ENCODE measurements at places on chromosomes 2 and 18. TPM values are rescaled to one million over a fixed set of nuclear protein-coding genes. Genes with fewer than 3 reads are reported as not detected.

Gene SEMA4F
- total RNA-seq: 0.42 TPM

Gene ANKRD30BL
- not detected for total RNA-seq

Gene GALNT3
- total RNA-seq: 28.4 TPM

Gene FAM117B
- total RNA-seq: 15.6 TPM

Gene FBXO41
- total RNA-seq: 1.1 TPM

Gene MEP1B
- not detected for total RNA-seq

Gene PGAP1
- 10.0 TPM for total RNA-seq

DNA sequence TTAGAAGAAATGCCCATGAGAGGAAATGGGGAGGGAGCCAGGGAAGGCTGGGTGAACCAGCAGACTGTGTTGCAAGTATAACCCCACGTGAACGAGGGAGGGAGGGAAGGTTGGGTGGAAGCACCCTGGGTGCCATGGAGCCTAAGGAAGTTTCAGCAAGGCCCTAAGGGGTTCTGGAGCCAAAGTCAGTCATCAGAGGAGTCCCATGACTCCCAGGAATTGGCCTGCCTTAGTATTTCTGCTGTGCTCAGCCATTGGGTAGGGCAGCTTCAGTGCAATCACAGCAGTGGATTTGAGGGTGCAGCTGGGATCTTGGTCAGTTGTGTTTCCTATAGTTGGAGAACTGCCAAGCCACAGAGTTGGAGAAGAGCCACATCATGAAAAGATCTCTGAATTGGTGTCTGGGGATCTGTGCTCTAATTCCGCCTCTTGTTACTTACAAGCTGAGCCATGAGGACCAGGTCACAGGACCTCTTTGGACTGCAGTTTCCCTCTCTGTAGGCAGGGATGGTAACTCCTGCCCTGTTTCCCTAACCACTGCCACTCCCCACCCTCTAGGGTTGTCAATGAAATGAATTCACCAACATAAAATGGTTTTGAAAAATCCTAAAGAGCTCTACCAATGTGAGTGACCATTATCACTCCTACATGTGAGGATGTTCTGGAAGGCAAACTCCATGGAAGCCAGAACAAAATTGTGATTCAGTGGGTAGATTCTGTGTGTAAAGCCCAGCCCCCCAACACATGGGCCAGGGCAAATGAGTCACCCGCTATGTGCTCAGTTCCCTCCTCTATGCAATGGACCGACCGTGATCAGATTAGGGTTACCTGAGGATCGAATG, 108.9 kb downstream of the CLIP4 start:
- DNase-seq: no peak
- no peaks in the 10 kb centered on the region for H3K4me1 ChIP-seq
- H3K4me3 ChIP-seq: no peak overlapping the region
- no peaks in the 10 kb centered on the region for H3K36me3 ChIP-seq
- H3K27me3 ChIP-seq: no peaks in the 10 kb centered on the region
- H3K27ac ChIP-seq: no peak overlapping the region

DNA sequence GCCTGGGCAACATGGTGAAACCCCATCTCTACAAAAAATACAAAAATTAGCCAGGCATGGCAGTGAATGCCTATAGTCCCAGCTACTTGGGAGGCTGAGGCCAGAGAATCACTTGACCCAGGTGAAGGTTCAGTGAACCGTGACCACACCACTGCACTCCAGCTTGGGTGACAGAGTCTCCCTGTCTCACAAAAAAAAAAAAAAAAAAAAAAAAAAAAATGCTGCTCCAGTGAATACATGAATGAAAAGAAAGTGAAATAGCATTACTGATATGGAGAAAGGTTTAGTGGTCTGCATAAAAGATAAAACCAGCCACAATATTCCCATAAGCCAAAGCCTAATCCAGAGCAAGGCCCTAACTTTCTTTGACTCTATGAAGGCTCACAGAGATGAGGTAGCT, 44.5 kb downstream of the METTL8 start:
- no peak overlapping the region for H3K27ac ChIP-seq
- no peak overlapping the region for H3K4me3 ChIP-seq
- H3K27me3 ChIP-seq: no peaks in the 10 kb centered on the region
- no peak for DNase-seq
- H3K4me1 ChIP-seq: no peaks in the 10 kb centered on the region

GRCh38 chr2:234730066-234730640, 221.7 kb upstream of the SH3BP4 start:
- H3K27ac ChIP-seq: no peak overlapping the region
- no peaks in the 10 kb centered on the region for H3K4me1 ChIP-seq
- no peaks in the 10 kb centered on the region for H3K27me3 ChIP-seq
- H3K36me3 ChIP-seq: no peaks in the 10 kb centered on the region
- no peak for DNase-seq

DNA sequence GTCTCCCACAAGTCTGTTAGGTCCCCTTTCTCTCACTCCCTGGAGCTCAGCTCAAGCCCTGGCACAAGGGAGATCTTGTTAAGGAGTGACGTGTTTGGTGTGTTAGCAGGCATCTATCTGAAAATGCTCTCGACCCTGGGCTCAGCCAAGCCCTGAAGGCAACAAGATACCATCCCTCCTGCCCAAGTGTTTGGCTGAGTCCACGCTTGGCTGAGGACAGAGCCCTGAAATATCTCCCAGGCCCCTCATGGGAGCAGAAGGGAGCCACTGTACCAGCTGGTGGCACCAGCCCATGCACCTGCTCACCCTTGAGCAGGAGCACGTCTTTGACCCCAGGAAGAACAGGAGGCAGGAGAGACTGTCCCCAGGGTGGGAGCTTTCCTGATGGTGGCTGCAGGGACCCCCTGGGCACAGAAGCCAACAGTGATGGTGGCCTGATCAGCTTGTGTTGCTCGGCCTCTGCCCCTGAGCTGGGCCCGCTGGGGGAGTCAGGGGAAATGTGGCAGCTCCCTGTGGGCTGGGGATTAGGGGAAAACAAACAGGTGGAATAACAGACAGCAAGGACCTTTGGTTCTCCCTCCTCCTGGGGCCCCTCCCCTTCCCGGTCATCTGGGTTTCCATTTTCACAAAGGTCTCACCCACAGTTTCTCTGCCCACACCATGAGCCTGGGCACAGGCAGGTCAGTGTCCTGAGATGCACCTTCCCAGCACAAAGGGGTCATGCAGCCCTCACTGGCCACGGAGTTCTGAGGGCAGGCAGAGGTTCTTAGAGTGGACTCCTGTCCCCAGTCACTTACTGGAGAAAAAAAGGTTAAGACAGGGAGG, 91.6 kb downstream of the RHOB start:
- no peak overlapping the region for H3K4me3 ChIP-seq
- DNase-seq: no peak
- no peaks in the 10 kb centered on the region for H3K36me3 ChIP-seq
- no peaks in the 10 kb centered on the region for H3K27me3 ChIP-seq
- peaks cover 83% of the 10 kb centered on the region for H3K4me1 ChIP-seq
- H3K27ac ChIP-seq: no peak overlapping the region

DNA sequence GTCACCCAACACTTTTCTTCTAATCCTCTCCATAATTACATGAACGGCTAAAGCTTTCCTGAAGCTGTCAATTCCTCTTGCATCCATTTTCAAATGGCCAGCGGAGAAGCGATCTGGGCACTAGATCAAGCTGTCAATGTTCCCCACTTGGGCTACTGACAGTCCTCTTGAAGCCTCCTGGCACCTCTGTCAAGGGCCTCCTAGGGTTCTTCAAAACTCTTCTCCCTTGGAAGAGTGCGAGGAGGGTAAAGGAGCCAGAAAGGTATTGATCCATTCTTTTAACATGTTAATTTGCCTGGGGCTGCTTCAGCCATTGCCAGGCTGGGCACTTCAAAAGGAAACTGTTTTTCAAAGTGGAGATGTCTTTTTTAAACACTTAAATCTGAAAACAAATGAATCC, 19.8 kb downstream of the EPHA4 start:
- H3K27me3 ChIP-seq: no peaks in the 10 kb centered on the region
- H3K4me1 ChIP-seq: no peaks in the 10 kb centered on the region
- no peak overlapping the region for H3K27ac ChIP-seq
- DNase-seq: no peak
- no peak overlapping the region for H3K4me3 ChIP-seq
- H3K36me3 ChIP-seq: no peaks in the 10 kb centered on the region

- H3K4me1 ChIP-seq: no peaks in the 10 kb centered on the region
- no peak overlapping the region for H3K4me3 ChIP-seq
- no peaks in the 10 kb centered on the region for H3K27me3 ChIP-seq
- H3K36me3 ChIP-seq: peaks cover 95% of the 10 kb centered on the region
Measured at GRCh38 chr2:241070811-241071676, 31.0 kb downstream of the MTERF4 start.

DNA sequence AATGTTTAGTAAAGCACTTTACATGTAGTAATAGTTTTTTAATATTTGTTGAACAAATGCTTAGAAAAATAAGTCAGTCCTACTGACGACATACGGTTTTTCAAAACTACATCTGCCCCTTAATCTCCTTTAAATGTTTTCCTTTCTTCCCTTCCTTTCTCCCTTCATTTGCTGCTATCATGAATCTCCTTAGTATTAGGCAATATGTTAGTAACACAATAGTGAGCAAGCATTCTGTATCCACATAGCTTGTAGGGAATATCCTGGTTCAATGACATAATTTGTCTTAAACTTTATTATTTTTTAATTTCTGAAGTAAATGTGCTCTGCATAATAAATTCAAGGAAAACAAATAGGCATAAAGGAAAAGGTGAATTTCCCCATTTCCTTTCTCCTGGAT, 79.1 kb downstream of the ACSL3 start:
- no peaks in the 10 kb centered on the region for H3K36me3 ChIP-seq
- no peak overlapping the region for H3K4me3 ChIP-seq
- H3K27ac ChIP-seq: no peak overlapping the region
- DNase-seq: no peak

DNA sequence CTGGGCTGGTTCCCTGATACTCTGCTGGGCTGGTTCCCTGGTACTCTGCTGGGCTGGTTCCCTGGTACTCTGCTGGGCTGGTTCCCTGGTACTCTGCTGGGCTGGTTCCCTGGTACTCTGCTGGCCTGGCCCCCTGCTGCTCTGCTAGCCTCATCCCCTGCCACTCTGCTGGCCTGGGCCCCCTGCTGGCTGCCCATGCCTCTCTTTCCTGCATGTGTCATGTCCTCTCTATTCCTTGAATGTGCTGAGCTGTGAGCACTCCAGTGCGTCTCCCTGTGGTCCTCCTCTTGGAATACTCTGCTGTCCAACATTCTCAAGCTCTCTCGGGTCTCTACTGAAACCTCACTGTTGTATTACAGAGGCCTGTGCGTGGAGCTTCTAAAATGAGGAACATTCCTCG, 216.3 kb downstream of the RNF144A start:
- DNase-seq: no peak
- no peaks in the 10 kb centered on the region for H3K27me3 ChIP-seq
- H3K4me3 ChIP-seq: no peak overlapping the region

- DNase-seq: no peak
- no peaks in the 10 kb centered on the region for H3K36me3 ChIP-seq
- H3K4me3 ChIP-seq: no peak overlapping the region
- H3K27me3 ChIP-seq: no peaks in the 10 kb centered on the region
- H3K4me1 ChIP-seq: no peaks in the 10 kb centered on the region
- no peak overlapping the region for H3K27ac ChIP-seq
Measured at GRCh38 chr2:137924019-137924418, 40.3 kb upstream of the HNMT start.

- no peak overlapping the region for H3K27ac ChIP-seq
- DNase-seq: no peak
- no peak overlapping the region for H3K4me3 ChIP-seq
- H3K36me3 ChIP-seq: no peaks in the 10 kb centered on the region
- H3K4me1 ChIP-seq: no peaks in the 10 kb centered on the region
Measured at GRCh38 chr2:18752022-18752493, 162.7 kb upstream of the NT5C1B start.

DNA sequence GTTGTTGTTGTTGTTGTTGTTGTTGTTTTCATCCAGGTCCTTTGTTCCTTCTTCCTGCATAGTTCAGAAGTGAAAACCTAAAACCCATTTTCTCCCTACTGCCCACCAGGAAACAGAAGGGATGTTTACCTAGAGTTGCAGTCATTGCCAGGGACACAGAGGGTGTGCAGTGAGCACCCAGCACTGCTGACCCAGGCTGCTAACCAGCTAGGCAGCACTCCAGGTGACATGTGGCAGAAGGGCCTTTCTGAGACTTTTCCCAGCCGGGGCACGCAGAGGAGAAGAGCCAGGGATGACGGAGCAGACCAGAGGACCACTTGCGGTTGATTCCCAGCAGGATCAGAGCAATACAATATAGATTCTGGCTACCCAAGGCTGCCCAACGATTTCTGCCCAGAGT, 286.3 kb downstream of the BCL11A start:
- H3K27ac ChIP-seq: no peak overlapping the region
- no peaks in the 10 kb centered on the region for H3K27me3 ChIP-seq
- no peak for DNase-seq
- H3K4me1 ChIP-seq: no peaks in the 10 kb centered on the region
- H3K4me3 ChIP-seq: no peak overlapping the region
